ENCODE measurements at places on chromosomes 1 and 21.

GRCh38 chr1:148158341-148159003 lies 6.4 kb upstream of the NBPF11 start:
- DNase-seq = no peak

- DNase-seq = no peak
These were observed 22.9 kb upstream of the RALGPS2 start for GRCh38 chr1:178702146-178702545.

GRCh38 chr1:101235216-101235695 lies 1.6 kb upstream of the S1PR1 start:
- no peak for DNase-seq

- no peak for DNase-seq
These were observed 66.3 kb downstream of the SLC27A3 start for GRCh38 chr1:153841463-153841994.

DNA sequence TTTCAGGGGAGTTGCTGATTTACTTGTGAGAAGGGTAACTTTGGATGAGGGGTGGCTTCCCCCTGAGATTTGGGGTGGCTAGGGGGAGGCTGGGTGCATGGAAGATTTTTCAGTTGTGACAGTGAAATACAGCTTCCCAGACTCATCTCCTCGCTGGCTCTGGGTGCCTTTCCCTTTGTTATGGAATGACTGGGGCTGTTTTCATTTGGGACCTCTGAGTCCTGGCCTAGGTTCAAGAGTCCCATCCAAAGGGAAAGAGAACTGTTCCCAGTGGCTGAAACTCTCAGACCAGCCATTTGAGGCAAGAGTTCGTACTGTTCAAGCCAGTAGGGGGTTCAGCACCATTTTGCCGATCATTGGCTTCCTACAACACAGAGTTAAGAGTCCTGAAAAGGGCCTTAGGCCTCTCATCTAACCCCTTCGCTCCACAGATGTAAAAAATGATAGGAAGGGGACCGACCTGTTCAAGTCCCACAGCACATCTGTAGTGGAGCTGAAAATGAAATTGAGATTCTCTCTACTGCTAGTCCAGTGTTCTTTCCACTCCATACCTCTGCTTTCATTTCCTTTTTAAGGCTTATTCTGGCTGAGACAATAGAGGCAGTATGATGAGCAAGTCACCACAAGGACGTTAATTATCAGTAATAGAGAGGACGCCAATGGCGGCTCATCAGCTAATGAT lies 958 bp downstream of the DDR2 start:
- no peak for DNase-seq

GRCh38 chr1:223708001-223708359 lies 4.4 kb upstream of the CAPN2 start:
- DNase-seq = no peak

- DNase-seq = no peak
These were observed 103.7 kb upstream of the NFIA start for GRCh38 chr1:60978421-60979357.

DNA sequence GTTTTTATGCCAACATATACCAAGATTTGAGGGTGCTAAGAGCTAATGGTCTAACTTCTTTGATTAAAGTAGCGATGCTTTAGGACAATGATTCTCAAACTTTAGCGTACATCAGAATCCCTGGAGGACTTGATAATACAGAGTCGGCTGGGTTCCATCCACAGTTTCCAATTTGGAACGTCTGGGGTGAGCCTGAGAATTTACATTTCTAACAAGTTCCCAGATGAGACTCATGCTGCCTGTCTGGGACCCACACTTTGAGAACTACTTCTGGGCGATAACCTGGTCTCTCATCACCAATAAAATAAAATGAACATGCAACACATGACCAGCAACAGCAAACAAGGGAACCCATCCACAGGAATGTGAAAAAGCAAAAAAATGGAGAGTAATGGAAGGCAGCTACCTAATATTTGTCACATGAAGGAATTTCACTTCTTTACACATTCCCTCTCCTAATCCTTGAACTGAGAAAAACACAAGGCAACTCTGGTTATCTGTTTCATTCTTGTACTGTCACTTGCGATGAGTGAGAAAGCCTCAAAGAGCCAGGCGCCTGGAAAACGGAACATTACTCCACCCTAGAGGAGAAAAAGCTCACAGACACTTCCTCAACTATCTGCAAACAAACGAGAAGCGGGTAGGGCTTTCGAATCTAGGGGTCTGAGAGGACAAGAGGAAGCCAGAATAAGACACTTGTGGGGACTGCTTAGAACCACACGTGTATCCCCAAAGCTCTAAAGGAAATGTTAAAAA lies 14.0 kb downstream of the HSF2BP start:
- no peak for DNase-seq

- DNase-seq = no peak
These were observed 35.4 kb downstream of the FAAP20 start for GRCh38 chr1:2159124-2159523.

- DNase-seq = no peak
These were observed 424.5 kb downstream of the NEGR1 start for GRCh38 chr1:71857862-71858261.

DNA sequence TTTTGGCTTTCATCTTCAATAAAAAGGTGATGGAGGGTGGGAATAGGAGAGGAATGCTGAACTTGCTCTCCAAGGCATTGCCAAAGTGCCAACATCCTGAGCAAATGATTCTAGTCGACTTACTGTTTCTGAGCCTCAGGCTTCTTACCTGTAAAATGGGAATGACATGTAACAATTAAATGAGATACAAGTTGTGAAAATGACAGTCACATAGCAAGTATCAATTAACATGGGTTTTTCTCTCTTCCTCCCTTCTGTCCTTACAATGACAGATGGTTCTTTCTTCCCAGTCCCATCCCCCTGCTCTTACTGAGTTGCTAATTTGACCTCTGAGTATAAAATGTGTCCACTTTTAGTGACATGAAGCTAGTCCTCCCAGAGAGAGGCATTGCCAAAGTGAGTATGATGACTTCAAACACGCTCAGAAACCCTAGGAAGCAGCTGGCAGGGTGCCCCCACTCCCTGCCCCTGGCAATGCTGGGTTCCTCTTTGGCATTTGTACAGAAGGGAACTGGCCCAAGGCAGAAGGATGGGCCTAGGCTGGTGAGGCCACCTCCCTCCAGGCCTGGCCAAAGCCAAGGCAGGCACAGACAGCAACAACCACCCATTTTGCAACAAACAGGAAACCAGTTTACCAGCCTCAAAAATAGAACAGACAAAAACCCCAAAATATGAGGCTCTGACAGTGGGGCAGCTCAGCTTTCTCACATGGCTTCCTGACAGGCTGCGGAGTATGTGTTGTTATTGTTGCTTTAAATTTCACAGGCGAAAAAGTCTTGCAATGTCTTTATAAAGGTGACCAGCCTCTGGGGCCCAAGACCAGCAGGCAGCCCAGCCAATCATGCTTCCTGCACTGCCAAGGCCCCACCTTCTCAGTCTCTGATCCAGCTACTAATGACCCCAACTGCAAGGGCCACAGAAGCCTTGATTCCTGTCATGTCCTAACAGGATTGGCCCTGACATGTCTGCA lies 115.9 kb downstream of the HIVEP3 start:
- peak; percentile 81 for DNase-seq

GRCh38 chr1:49026230-49026811 lies 249.6 kb upstream of the BEND5 start:
- DNase-seq = no peak

GRCh38 chr1:206449565-206449964 lies 20.7 kb upstream of the IKBKE start:
- no peak for DNase-seq

GRCh38 chr1:208731981-208732821 lies 488.0 kb upstream of the PLXNA2 start:
- DNase-seq = no peak

DNA sequence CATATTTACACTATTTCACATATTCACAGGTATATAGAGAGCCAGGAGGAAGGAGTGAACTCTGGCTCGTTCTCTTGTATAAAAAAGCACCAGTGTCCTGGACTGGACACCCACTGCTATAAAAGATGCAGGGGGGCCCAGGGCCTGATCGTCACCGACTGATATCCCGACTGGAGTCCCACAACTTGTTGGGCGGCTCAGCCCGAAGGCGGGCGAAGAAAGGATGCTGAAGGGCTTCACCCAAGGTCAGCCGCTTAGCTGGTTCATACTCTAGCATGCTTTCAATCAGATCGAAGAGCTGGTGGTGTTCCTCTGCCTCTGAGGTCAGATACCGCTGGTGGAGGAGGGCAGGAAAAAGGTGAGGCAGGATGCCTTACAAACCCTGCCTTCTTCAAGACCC lies 907 bp upstream of the SCAMP3 start:
- no peak for DNase-seq

- DNase-seq = no peak
These were observed 125.1 kb downstream of the CACNA1E start for GRCh38 chr1:181608386-181608785.

GRCh38 chr1:238176441-238176840 lies 285.7 kb upstream of the ZP4 start:
- DNase-seq = no peak

- DNase-seq = no peak
These were observed 19.4 kb downstream of the KNCN start for GRCh38 chr1:46532095-46532494.

GRCh38 chr1:95122151-95122697 lies 5.1 kb downstream of the TLCD4 start:
- DNase-seq = no peak

GRCh38 chr1:61173118-61173517 lies 90.8 kb downstream of the NFIA start:
- DNase-seq = no peak

DNA sequence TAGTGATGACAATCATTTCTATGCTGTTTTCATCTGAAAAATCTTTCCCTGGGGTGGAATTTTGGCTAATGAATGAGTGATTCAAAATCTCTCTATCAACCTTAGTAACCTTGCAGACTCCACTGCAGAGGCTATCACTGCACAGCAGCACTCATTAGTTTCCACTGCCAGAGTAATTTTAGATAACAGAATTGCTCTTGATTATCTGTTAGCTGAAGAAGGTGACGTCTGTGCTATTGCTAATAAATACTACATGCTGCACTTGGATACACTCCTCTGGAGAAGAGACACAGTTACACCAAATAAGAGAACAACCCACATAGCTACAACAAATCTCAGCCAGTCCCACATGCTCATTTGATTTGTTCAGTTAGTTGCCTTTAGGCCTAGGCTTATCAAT lies 1348.4 kb downstream of the NCAM2 start:
- DNase-seq = no peak

- no peak for DNase-seq
These were observed 7.6 kb upstream of the SNX27 start for GRCh38 chr1:151604291-151604690.

- DNase-seq = no peak
These were observed 9.2 kb downstream of the PIGM start for GRCh38 chr1:160022330-160023310.

GRCh38 chr1:193222056-193222615 lies 35.7 kb upstream of the B3GALT2 start:
- no peak for DNase-seq

- DNase-seq = no peak
These were observed 371.4 kb downstream of the HHAT start for GRCh38 chr1:210700083-210700482.

- DNase-seq = no peak
These were observed 136.2 kb downstream of the NTNG1 start for GRCh38 chr1:107277022-107277421.

DNA sequence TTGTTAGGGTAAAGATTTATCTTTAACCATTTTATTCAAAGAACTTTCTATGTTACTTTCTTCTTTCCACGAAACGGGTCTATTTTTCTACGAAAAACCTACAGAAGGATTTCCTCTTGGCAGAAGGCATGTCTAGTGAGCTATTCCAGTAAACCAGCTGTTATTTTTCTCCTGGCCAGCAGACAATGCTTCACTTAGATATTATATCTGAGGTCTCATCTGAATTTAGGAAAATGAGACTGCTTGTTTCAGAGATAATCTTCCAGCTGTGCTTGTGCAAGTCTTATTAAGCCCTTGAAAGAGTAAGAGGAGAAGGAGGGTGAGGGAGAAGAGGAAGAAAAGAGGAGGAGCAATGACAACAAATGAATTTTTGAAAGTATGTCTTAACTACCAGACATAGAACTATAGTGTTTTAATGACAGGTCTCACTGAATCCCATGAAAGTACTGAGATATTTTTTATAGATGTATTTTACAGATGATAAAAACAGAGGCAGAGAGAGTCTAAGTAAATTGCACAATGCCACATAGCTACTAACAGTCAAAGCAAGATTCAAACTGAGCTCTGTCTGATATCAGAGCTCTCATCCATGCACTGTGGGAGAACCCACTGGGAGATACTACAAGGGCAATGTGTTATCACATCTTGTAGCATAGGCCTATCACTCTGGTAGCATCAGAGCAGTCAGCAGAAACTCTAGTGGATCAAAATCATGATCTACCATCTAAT lies 54.6 kb upstream of the SAMSN1 start:
- DNase-seq = no peak
